ENCODE measurements at places on chromosomes 11 and 22.
A peak's percentile ranks its signal among the peaks of the same experiment; 100 is the strongest.

GRCh38 chr11:95414217-95414616, 183.2 kb upstream of the SESN3 start:
- DNase-seq: no peak

- DNase-seq: no peak
Observed at GRCh38 chr22:17633217-17633997, 4.9 kb upstream of the ATP6V1E1 start.

DNA sequence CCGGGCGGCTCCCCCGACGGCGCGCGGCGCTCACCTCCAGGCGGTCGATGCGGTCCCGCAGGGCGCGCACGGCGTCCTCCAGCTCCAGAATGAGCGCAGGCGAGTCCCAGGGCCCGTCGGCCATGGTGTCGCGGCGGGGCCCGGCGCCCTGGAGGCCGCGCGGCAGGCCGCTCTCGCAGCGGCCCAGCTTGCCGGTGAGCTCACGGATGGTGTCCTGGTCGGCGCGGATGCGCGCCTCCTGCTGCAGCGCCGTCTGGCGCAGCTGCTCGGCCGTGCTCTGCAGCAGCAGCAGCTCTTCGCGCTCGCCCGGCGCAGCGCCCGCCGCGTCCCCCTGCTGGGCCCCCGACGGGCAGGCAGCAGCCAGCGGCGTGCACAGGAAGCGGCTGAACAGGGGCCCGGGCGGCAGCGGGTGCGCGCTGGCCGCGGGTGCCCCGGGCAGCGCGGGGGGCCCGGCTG, 599 bp downstream of the NPTXR start:
- peak; percentile 80 for DNase-seq

DNA sequence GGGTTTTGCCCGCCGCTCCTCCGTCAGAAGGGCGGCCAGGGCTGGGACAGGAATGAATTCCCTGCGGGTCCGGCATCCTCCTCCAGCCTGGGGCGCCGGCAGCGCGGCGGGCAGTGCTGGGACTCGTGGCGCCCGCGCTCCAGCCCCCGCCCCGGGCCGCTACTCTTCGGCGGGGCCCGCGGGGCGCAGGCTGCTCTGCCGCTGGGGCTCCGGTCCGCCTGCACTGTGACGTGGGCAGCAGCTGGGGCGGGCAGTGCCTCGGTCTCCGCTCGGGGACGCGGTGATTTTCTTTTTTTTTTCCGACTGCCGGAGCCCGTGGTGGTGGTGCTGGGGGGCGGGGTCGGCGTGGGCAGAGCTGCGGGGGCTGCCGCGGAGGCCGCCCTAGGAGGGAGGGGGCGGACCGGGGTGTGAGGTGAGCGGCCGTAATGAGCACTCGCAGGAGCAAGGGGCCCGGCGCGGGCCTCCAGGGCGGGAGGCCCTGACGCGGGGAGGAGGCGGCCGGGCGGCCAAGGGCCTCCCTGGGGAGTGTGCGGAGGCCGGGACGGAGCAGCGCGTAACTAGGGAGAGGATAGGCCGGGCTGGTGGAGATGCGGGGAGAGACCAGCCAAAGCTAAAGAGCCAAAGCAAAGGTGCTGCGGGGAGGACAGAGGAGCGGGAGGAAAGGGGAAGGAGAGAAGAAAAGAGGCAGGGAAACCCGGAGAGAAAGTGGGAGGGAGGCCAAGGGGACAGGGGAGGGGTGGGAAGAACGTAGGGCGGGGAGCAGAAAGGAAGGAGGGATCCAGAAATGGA, 73.3 kb upstream of the ZBED5 start:
- DNase-seq: peak; percentile 48

GRCh38 chr11:119426142-119426541, 3.2 kb upstream of the THY1 start:
- no peak for DNase-seq

DNA sequence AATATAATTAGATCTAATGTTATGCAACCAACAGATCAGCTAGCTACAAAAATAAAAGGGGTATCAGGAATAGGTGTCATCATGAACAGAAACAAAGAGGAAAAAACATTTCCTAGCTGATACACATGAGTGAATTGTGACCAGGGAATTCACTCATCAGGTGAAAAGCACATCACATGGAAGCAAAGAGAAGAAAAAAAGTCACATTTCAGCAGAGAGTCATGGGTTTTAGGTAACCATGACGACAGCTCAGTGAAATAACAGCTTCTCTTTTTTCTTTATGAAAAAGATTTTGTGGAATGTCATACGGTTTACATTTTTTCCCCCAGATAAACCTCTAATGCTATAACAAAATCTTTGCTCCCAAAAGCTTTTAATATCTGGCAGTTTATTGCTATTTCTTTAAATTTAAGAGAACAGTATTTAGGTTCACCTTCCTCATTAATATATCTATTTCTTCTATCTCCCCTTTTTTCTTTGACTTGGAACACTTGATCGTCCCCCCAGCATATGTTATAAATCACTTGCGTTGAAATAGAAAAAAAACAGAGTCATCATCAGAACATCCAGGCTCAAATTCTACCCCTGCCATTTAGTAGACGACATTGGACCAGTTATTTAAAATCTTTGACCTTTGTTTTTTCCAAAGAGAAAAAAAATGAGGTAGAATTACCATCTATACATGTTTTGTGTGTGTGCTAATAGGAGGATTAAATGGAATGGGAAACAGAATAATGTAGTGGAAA, 5.3 kb downstream of the TYR start:
- no peak for DNase-seq

- DNase-seq: no peak
Observed at GRCh38 chr22:39745789-39746188, 147.8 kb downstream of the ENTHD1 start.

DNA sequence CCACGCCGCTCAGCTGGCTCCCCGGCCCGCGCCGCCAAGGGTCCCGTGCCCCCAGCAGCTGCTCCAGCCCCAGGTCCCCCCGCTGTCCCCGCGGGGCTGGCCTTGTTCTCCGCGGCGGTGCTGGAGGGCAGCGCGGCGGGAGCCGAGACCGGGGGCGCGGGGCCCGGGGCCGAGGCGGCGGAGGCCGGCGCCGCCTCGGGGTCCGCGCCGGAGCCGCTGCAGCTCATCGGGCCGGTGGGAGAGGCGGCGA, 128 bp downstream of the TAF10 start:
- DNase-seq: no peak

DNA sequence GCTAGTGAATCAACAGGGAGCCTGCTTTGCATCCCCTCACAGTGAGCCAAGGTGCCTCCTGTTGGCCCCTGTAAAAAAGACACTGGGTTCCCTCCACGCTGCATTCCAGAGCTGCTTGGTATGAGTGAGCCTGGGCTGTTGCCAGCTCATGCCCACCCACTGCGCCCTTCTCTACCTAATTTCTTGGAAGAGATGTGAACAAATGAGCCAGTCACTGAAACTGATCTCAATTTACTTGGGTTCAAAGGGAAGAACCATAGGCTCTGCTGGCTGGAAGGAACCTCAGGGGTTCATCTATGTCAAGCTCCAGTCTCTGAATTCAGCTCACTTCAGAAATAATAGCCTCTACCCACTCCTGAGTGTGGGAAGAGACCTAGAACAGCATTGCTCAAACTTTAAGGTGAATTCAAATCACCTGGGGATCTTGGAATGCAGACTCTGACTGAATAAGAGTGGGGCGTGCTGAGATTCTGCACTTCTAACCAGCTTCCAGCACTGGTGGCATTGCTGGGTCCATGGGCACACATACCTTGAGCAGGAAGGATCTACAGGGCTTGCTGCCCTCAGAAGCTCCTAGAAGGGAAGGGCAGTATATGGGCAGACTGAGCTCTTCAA, 5.4 kb upstream of the TMPRSS4 start:
- no peak for DNase-seq

DNA sequence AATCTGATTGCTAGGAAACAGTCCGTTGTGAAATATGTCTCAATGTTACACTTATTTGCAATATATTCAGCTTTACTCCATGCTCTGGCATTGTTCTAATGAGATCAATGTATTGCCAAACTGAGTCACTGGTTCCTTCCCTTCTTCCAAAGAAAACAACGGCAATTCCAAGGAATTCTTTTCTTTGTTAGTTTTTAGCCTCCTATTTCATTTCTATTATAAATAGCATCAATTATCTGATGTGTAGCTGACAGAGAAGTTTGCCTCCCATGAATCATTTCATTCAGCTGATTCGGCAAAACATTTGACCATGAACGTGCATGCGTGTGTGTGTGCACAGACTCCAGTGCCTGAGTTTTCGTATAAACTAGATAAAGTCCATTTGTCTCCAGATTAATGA, 346.8 kb downstream of the ETS1 start:
- DNase-seq: no peak

- no peak for DNase-seq
Observed at GRCh38 chr11:115691030-115691429, 186.8 kb upstream of the CADM1 start.

- no peak for DNase-seq
Observed at GRCh38 chr22:17769716-17770082, 4.6 kb downstream of the BID start.

DNA sequence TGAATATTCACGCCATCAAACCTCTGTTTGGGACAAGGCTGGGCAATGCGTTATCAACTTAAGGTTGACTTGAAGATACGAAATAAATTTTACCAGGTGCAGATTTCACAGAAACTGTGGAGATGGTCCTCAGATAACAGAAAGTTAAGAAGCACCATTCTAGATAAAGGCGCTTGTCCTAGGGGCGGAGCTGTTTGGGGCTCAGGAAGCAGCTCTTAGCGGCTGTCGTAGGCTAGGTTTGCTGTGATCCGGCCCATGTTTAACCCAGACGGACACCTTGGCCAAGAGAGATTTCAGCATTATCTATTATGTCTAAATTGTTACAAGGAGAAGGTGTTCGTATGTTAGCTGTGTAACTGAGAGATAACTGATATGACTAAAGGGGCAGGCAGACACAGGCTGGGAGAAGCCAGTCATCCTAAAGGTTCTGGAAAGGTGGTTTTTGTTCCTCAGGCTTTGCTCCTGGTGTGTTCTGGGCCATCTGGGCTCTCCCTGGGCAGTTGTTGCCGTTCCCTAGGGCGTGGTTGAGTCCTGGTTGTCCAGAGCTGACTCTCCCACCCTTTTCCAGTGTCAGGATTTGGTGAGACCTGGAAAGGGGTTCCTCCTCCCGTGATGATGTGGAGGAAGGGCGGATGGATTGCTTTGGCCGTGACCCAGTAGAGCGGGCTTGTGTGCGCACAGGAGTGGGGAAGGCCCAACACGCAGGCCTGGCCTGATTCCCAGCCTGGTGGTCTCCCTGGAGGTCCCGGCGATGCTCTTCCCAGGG, 25.8 kb downstream of the TPCN2 start:
- DNase-seq: no peak

GRCh38 chr22:25956801-25957200, 212.5 kb upstream of the SEZ6L start:
- no peak for DNase-seq

- DNase-seq: peak; percentile 93
Observed at GRCh38 chr11:64745521-64746328, 1.8 kb upstream of the RASGRP2 start.

- DNase-seq: peak; percentile 19
Observed at GRCh38 chr11:2655834-2656622, 43.8 kb downstream of the KCNQ1OT1 start.

- DNase-seq: no peak
Observed at GRCh38 chr22:39188809-39189208, 36.3 kb upstream of the CBX7 start.

- DNase-seq: peak; percentile 60
Observed at GRCh38 chr11:48063424-48063978, 83.1 kb downstream of the PTPRJ start.

DNA sequence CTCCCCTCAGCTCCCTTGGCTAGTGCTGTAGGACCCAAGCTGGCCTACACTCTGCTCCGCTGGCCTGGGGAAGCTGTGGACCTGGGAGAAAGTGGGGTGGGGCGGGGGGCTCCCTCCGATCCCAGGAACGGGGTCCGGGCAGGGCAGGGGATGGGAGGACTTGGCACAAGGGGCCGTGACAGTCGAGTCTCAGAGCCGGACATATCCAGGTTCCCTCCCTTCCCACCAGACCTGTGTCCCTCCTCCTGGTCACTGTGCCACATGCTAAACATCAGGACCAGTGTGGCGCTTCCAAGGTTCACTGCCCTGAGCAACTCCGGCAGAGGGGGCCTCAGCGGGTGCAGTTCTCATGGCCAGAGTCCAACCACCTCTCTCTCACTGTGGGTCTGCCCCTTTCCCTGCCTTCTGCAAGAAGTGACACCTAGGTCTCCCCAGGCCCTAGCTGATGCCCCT, 2.0 kb downstream of the DUSP8 start:
- DNase-seq: no peak
